ENCODE measurements at places on chromosomes 16 and 17.

DNA sequence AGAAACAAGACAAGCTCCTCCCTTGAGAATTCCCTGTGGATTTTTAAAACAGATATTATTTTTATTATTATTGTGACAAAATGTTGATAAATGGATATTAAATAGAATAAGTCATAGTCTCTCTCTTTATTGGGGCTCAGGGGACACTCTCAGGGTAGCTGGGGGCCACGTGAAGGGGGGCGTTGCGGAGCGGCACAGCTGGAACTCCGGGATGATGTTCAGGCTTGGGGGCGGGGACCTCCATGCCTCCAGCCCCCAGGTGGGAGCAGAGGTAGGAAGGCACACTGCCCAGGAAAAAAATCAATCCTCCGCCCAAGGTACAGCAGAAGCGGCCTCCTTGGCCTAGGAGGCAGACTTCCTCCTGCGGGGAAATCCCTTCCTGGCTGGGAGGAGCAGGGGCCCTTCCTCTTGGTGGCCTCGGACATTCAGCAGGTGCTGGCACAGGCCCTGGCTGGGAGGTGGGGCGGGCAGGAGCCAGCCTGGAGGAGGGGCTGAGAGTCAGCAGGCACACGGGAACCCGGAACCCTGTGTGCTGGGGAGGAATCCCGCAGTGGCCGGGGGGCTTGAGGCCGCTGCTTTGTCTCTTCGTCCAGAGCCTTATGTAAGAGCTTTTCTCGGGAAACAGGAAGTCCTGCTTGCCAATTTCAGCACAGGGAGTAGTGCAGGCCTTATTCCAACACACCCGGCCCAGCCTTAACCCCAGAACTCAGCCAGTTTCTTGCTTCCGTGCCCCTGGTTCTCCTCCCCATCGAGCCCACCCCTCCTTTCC lies 591 bp upstream of the TNFSF13 start:
- DNase-seq: peak; percentile 67

DNA sequence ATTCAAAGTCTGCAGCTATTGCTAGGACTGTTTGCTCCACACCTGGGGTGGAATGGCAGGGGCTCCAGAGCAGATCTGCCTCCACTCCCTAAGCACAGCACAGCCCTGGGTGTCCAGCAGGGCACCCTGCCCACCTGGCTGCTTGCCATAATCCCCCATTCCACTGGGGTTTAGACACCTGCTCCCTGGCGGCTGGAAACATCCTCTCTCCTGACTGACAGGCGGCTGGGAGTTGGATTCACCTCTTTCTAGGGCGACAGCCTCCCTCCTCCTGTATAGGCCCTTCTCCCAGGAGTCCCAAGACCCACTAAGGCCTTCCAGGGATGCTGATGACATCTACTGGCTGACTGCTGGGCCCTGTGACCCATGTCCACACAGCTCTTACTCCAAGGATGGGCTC lies 18.0 kb downstream of the HDAC5 start:
- DNase-seq: no peak

- DNase-seq: no peak
Measured at GRCh38 chr16:8496364-8496763, 93.9 kb downstream of the TMEM114 start.

- DNase-seq: no peak
Measured at GRCh38 chr16:77014441-77014840, 176.5 kb upstream of the MON1B start.

- DNase-seq: no peak
Measured at GRCh38 chr16:81548876-81549546, 104.4 kb downstream of the CMIP start.

GRCh38 chr17:18960803-18961511 lies 9.0 kb downstream of the SLC5A10 start:
- peak; percentile 31 for DNase-seq

- no peak for DNase-seq
Measured at GRCh38 chr17:36942019-36942599, 4.8 kb downstream of the LHX1 start.

DNA sequence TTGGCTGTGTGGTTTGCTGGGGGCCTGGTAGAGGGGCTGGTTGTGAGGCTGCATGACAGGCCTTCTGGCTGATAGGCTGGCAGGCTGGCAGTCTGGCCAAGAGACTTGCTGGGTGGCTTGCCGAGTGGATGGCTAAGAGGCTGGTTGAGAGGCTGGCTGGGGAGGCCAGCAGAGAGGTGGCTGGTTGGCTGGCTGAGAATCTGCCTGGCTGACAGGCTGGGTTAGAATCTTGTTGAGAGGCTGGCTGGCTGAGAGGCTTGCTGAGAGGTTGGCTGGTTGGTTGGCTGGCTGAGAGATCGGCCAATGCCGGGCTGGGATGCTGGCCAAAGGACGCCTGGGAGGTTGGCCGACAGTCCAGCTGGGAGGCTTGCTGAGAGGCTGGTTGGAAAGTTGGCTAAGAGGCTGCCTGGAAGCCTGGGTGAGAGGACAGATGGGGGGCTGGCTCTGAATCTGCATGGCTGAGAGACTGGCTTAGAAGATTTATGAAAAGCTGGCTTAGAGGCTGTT lies 35.9 kb upstream of the ACSM2B start:
- no peak for DNase-seq

GRCh38 chr17:77403854-77404253 lies 263.1 kb downstream of the SEC14L1 start:
- DNase-seq: no peak

DNA sequence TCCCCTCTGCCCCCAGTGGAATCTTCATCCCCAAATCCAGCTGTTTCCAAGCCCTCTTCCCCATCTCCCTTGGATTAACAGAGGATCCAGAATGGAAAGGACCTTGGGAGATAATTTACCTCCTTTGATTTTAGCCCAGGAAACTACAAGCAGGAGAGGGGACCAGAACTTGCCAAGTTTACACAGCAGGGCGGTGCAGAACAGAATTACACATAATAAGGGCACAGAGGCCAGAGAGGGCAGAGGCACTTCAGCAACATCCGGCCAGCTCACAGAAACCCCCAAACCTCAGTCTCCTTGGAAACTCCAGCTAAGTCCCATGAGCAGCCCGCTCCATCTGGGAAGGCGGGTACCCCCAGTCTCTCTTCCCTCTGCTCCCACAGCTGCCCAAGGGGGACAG lies 27.2 kb downstream of the PEMT start:
- DNase-seq: no peak

DNA sequence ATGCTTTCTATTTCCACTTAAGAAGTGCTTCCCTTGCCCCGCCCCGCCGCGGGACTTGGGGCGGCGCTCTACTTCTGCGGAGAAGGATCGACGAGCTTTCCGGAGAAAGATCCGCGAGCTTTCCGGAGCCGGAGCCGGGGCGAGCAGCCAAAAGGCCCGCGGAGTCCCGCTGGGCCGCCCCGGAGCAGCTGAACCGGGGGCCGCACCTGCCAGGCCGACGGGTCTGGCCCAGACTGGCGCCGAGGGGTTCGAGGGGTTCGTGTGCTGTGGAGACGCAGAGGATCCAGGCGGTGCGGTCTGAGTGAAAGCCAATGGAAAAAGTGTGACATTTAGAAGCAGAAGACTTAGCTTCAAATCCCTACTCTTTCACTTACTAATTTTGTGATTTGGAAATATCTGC lies 50.8 kb downstream of the TBC1D26 start:
- peak; percentile 60 for DNase-seq

DNA sequence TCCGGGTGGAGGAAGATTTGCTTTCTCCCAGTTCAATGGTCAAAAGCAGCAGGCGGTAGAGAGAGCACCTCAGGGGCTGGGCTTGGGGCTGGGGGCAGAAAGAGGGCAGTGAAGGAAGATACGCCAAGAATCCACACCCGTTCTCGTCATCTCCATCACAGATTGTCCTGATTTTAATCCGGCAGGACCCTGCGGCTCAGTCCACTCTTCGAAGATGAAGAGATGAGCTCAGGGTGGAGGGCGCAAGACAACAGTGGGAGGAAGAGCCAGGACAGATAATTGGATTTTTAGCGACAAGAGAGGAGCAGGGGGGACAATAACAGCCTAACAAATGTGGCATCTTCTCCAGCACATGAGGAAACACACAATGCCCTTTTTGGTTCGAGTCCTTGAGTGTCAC lies 165.9 kb downstream of the SDK2 start:
- no peak for DNase-seq

DNA sequence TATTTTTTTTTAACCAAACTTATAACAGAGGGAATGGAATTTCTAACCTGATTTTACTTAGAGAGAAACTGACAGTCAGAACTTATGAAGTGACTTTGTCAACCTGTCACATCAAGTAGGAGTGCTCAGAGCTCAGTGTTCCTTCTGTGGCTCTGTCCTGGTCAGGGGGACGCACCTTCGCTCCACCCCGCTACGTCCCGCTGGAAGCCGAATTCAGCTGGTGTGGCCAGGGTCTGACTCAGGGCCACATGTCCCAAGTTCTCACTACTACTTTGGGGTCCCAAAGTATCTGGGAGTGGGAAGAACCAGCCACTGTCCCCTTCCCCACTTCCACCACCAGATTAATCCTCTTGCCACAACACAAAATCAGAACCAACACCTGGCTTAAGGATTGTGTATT lies 51.4 kb downstream of the C16orf78 start:
- no peak for DNase-seq

DNA sequence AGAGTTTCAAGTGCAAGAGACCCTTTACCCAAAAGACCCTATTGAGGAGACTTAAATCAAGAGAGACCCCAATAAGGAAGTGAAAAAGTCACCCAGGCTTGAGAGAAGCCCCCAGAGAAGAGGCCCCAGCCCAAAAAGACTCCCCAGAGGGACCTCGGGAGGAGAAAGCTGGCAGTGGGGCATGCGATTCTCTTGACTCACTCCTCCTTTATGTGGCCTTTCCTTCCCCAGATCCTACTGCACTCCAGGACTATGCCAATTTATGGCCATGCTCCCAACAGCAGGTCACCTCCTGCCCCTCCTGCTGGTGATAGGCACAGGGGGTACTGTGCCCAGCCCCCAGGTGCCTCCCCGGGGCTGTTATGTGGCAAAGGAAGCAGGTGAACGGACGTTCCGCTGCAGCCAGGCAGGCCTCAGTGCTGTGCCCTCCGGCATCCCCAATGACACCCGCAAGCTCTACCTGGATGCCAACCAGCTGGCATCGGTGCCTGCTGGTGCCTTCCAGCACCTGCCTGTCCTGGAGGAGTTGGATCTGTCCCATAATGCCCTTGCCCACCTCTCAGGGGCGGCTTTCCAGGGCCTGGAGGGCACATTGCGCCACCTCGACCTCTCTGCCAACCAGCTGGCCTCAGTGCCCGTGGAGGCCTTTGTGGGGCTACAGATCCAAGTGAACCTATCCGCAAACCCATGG lies 16.3 kb downstream of the LRRC3C start:
- no peak for DNase-seq

DNA sequence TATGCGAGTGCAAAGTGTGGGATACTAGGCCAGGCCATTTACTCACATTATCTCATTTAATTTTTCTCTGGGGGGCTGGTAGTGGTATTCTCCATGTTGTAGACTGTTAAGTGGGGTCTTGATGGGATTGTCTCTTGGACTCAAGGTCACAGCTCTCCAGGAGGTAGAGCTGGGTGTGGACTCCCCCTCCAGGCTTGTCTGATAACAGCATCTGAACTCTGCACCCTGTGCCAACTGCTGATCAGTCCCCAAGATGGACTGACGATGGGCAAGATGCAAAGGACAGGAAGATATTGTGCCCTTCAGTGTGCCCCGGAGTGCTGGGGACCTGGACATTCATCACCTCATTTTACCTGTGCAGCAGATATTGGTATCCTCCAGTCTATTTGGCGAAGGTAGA lies 147.8 kb downstream of the MSI2 start:
- no peak for DNase-seq

DNA sequence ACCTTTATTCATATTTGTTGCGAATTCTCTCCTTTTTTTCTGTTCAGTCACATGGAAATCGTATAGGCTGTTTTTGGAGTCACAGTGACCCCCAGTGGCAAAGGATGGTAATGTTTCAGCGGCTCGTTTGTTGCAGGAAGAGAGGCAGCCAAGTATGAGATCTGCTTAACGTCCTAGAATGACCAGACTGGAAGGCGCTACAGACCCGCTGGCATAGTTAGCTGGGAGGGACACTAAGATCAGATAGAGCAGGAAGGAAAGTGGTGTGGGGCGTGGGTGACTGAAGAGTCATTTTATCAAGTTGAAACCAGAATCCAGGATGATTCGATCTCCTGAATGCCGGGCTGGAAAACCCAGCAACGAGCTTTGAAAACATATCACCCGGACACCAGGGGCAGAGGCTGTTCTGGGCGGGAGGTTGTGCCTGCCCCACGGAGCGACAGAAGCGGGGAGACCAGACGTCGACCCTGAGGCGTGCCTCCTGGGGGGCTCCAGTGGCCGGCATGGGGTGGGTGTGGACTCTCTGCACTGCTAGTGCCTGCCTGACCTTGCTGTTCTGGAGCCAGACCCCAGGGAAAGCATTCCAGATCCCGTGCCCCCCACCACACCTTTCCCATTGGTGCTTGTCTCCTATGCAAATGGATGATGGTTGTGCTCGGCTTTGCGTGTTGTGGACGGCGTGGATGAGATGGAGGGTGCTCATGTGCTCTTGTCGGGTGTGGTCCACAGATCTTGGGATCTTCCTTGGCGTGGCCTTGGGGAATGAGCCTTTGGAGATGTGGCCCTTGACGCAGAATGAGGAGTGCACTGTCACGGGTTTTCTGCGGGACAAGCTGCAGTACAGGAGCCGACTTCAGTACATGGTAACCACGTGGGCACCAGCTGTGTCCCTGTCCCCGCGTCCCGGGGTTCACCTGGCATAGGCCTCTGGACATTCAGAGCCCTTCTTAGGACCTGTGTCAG lies 7.7 kb downstream of the IL34 start:
- DNase-seq: peak; percentile 75

DNA sequence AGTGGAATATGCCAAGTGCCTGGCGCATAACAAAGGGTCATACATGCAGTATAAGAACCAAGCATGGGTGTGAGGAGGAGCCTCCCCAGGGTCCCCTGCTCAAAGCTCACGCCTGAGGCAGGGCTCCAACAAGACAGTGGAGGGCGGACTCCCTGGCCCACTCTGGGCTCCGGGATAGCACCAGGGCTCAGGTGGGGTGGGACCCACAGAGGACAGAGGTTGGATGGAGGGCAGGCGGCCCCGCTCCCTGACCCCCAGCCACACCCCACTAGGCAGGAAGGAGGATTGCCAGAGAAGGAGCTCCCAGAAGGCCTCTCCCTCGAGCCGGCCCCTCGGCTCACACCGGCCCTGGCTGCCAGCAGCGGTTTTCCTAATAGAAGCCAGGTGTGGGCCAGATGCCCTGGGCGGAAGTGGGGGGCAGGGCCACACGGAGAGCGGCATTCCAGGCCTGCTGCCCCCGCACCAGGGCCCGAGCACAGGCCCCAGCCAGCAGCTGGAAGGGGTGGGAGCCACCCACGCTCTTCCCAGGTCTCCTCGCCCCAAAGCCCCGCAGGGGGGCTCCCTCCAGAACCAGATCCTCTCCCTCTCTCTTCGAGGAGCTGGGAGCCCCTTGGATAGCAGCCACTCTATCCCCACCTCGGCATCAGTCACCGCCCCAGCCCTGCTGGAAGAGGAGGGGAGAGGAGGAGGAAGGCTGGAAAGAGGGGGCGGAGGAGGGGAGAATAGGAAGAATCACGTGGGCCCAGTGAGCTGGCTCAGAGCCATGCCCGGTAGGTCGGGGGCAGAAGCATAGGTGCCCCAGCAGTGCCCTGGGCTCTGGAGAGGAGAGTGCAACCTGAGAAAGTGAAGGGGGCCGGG lies 21.0 kb downstream of the VASN start:
- peak; percentile 77 for DNase-seq

Measured in fibroblast of gingiva (primary cell).